Stimulated activated CD4-positive, alpha-beta T cell treated with anti-CD3 and anti-CD28 coated beads, Interleukin-15, amount 100 ng/mL, for 1 hour (primary cell): ENCODE measurements at places on chromosomes 5 and 9.

- no peak for DNase-seq
These were observed 11.6 kb downstream of the ANKHD1 start for GRCh38 chr5:140413230-140413629.

- no peak for DNase-seq
These were observed 883.0 kb upstream of the SEMA6A start for GRCh38 chr5:117457656-117458055.

- DNase-seq, result no peak
These were observed 15.5 kb downstream of the ADAMTS16 start for GRCh38 chr5:5155617-5156016.

DNA sequence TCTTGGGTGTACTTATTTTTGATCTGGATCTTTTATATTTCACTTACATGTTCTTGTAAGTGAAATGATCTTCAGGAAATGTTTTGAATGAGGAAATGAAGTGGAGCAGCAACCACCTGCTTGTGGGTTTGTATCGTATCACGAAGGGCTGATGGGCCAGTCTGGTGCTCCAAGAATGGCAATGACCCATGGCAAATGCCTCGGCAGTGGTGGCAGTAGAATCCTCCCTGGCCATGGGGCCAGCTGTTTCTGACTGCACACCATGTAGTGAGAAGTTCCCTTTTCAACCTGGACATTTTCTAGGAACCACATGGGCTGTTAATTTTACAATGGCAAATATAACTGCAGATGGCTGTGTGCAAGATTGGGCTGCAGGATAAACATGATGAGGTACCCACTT lies 29.9 kb downstream of the MAT2B start:
- no peak for DNase-seq

GRCh38 chr5:119079318-119079921 lies 8.5 kb downstream of the DMXL1 start:
- DNase-seq, result no peak
